ENCODE measurements at places on chromosomes 5 and 9. TPM values are rescaled to one million over a fixed set of nuclear protein-coding genes. Genes with fewer than 3 reads are reported as not detected.
A peak's percentile ranks its signal among the peaks of the same experiment; 100 is the strongest.

DNA sequence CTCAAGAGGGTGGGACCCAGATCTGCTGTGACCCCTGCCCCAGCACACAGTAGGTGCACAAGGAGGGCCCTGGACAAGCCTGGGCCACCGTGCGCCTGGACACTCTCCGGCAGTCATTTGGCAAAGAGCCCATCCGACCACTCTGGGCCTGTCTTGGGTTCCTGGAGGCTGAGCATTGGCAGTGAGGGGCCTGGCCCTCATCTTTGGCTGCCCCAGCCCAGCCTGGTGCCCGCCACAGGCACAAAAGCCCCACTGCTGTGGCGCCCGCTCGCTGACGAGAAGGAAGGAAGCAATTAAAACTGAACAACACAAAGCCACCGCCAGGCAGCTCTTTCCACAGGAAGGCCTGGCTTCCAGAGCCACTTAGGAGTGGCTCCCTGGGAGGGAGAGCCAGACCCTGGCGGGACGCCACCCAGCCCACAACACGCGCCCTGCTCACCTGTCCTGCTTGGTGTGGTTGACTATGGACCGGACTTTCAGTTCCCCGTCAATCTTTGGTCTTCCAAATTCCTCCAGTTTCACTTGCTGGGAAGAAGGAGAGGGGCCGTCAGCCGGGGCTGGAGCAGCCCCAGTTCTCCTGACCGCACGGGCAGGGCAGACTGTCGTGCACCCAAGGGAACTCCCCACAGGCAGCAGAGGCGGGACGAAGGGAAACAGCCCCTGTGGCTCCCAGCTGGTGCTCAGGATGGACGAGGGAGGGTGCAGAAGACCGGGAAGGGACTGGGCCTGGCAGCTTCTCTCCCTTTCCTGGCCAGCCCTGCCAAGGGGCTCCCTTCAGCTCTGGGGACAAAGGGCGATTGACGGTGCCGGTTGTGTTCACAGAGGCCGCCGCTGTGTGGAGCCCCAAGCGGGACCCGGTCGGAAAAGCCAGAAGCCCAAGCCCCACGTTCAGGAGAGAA is 50.9 kb upstream of the SARDH start:
- no peaks in the 10 kb centered on the region for H3K36me3 ChIP-seq
- H3K27me3 ChIP-seq: no peaks in the 10 kb centered on the region
- H3K27ac ChIP-seq: no peak overlapping the region
- H3K4me1 ChIP-seq: peaks cover 33% of the 10 kb centered on the region
- no peak overlapping the region for H3K4me3 ChIP-seq

DNA sequence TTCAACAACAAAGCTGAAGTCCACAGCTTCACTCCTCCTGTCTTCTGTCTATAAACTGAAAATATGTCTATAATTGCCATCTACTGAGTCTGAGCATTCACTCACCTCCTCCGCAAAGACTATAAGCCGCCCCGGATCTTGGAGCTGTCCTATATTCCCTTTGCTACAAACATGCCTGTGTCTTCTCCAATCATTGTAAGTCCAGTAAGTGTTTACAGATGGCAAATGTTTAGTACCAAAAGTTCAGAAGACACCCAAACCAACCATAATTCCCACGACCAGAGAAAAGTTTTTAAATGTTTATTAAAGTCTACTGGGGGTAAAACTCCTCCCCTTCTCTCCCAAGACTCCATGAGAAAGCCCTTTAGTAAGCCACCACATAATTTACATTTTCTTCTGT is 80.9 kb downstream of the EBF1 start:
- no peak overlapping the region for H3K27ac ChIP-seq
- no peak overlapping the region for H3K4me3 ChIP-seq
- no peak for DNase-seq
- no peaks in the 10 kb centered on the region for H3K36me3 ChIP-seq

DNA sequence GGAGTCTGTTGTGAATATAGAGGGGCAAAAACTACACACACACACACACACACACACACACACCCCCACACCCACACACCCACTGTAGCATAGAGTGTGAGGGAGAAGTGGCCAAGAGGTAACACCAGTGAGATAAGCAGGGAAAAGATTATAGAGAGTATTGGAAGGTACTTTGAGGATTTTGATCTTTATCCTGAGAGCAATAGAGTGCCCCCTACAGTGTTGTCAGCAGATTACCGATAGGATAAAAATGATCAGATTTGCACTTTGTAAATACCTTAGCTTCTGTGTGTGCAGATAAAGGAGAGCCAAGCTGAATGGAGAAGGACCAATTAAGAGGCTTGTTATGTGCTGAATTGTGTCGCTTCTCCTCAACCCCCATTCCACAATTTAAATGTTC is 32.3 kb downstream of the ERCC6L2 start:
- no peaks in the 10 kb centered on the region for H3K27me3 ChIP-seq
- no peak overlapping the region for H3K4me3 ChIP-seq
- no peaks in the 10 kb centered on the region for H3K4me1 ChIP-seq
- H3K36me3 ChIP-seq: peaks cover 3% of the 10 kb centered on the region

DNA sequence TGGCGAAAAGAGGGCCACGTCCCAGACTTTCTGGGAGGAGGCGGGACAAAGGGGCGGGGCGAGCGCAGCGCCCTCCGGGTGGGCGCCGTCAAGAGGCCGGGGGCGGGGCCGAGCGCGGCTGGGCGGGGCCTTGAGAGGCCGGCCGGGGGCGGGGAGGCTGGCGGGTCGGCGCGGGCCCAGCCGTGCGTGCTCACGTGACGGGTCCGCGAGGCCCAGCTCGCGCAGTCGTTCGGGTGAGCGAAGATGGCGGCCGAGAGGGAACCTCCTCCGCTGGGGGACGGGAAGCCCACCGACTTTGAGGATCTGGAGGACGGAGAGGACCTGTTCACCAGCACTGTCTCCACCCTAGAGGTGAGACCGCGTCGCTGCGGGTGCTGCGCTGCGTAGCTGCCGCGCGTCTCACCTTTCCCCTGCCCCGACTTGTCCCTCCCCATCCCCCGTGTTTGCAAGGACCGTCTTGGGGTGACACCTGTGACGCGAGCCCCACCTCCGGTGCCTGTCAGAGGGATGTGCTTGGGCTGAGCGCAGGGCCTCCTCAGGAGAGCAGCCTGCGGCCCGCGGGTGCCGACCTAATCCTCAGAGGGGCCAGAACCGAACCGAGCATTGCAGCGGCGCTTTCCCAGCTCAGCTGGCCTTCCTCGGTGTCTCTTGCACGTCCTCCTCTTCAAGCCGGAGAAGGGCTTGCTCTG is at the start of gene SNX2:
SNX2 (plus strand) TSS at position 220 of the 689 bp plus-strand sequence; CDS start at position 244, 24 bp downstream.
- H3K4me1 ChIP-seq: peaks cover 15% of the 10 kb centered on the region
- H3K4me3 ChIP-seq: peak within 1 kb of the TSS; percentile 93
- DNase-seq: peak; percentile 92
- no peaks in the 10 kb centered on the region for H3K27me3 ChIP-seq

DNA sequence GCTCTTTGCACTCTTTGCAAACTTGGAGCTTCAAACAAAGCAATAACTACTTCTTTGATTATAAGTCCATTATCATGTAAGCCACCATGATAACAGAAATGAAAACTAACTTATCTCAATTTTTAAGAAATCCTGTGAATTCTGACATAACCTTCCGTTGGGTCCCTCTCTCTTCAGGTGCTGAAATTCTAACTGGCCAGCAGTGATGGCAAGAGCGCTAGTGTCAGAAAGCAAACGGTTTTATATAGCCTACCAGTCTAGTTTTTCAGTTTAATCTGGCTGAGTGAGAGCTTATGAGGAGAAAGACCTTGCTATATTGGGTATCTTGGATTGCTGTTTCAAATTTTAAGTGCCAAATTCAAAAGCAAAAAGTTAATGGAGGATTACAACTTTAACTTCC is 13.4 kb downstream of the NFIB start:
- H3K4me1 ChIP-seq: peaks cover 95% of the 10 kb centered on the region
- no peak for DNase-seq
- peak overlapping the region; percentile 65 for H3K27ac ChIP-seq
- no peaks in the 10 kb centered on the region for H3K36me3 ChIP-seq
- no peaks in the 10 kb centered on the region for H3K27me3 ChIP-seq
- H3K4me3 ChIP-seq: no peak overlapping the region

- peaks cover 34% of the 10 kb centered on the region for H3K4me1 ChIP-seq
- DNase-seq: no peak
Measured at GRCh38 chr9:95107976-95108375, 209.5 kb downstream of the FANCC start.

DNA sequence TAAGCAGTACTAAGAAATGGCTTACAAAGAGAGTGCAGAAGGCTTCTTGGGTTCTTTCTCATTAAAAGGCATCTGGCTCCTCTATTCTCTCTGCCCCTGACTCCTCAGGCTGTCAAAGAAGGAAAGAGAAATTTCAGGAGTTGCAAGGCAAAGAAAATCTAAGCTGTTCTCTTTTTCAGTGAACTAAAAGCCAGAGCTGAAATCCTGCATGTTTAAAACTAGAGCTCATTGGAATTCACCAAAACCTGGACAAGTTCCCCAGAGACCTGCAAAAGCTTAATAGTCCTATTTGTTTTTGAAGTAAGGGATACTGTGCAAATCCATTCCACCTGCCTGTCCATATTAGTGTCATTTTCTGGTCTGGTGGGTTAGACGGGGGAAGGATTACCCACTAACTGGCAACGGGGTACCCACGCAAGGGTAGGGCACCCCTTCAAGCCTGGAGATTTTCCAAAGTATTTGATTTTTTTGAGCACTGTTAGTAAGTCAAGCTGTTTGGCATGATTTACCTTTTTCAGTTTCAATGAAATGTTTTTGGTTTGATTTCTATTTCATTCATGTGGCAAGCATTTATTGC is 179.3 kb downstream of the FSTL4 start:
- no peak overlapping the region for H3K27ac ChIP-seq
- H3K27me3 ChIP-seq: no peaks in the 10 kb centered on the region
- no peaks in the 10 kb centered on the region for H3K4me1 ChIP-seq
- DNase-seq: no peak
- H3K4me3 ChIP-seq: no peak overlapping the region

DNA sequence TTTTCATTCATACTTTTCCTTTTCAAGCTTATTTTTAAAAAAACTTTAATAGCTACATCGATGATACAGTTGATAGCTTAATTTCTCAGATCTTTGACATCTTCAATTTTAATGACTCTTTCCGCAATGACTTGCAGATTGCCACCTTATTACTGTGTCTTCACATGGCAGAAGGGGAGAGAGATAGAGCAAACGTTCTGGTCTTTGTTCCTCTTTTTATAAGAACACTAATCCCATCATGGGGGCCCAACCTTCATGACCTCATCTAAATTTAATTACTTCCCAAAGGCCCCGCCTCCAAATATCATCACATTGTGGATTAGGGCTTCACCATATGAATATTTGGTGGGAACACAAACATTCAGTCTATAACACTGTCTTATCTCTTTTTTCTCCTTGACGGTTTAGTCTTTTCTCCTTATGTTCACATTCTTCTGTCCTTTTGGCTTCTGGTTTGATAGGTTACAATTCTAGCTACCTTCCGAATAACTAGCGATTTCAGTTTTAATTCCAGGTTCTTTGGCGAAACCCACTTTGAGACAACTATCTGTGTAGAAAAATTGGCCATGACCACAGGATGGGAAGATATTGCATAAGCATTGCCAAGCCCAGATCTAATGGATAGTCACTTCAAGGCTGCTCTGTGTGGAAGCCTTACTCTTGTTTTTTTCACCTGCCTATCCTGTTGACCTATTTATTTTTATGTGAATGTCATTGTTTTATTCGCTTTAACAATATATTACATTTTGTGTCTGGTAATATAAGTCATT is 5.0 kb downstream of the ZNF189 start:
- no peak overlapping the region for H3K4me3 ChIP-seq
- DNase-seq: no peak
- peaks cover 86% of the 10 kb centered on the region for H3K36me3 ChIP-seq
- no peaks in the 10 kb centered on the region for H3K4me1 ChIP-seq

DNA sequence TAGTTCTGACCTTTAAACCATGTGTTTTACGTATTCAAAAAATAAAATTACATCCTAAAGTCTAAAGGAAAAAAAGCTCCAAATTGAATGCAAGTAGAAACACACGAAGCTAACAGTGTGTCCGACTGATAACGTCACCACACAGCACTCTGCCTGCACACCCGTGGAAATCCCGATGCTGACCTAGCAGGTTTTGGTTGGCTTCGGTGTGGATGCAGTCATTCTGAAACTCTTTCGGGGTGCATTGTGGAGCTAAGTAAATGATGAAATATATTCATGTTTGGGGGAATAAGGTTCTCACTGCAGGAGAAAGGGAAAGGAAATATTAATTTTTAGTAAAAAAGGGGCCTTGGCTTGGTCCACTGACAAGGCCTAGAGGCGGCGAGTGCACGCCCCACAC is 2.0 kb downstream of the RASGEF1C start:
- no peak overlapping the region for H3K27ac ChIP-seq
- no peaks in the 10 kb centered on the region for H3K4me1 ChIP-seq
- H3K36me3 ChIP-seq: no peaks in the 10 kb centered on the region

GRCh38 chr9:126169736-126170135 is 156.9 kb upstream of the MVB12B start:
- no peaks in the 10 kb centered on the region for H3K4me1 ChIP-seq
- no peak overlapping the region for H3K27ac ChIP-seq
- no peaks in the 10 kb centered on the region for H3K27me3 ChIP-seq
- H3K4me3 ChIP-seq: no peak overlapping the region

GRCh38 chr9:77751341-77752091 is 103.4 kb upstream of the GNA14 start:
- H3K36me3 ChIP-seq: no peaks in the 10 kb centered on the region
- H3K27ac ChIP-seq: no peak overlapping the region
- no peaks in the 10 kb centered on the region for H3K27me3 ChIP-seq
- DNase-seq: no peak
- H3K4me1 ChIP-seq: peaks cover 5% of the 10 kb centered on the region

DNA sequence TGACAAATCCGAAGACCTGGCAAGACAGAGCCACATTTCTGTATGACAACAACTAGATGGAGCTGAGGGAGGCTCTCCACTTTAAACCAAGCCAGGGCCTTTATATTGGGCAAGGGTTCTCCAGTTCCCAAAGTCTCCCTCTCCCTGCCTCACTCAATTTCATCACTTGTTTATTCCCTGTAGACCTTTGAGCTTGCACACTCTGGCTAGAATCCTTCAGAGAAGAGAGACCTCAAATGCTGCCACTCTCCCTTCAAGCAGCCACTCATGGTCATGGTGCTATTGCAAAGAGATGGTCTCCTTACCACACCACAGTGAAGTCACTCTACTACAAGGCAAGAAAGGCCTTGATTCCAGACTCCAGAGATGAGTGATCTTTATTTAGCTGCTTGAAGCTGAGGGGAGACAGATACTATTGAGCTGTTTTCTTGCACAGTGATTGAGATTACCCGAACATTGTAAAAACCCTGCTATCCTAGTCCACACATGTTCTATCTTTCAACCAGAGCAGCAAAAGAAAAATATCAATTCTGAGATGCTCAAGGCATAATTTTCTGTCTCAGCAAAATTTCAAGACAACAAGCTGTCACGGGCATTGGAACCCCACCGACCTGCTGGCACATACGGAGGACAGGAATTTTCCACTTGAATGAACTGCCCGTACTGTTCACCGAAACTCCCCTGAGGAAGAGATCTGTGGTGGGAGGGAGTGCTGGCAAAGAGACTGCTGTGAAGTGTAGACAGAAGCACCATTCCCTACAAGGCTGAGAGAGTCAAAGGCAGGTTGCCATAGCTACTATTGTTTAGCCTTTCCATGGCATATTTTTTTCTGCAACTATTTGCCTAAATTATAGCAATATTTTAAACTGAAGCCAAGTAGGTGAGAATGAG is 81.1 kb downstream of the CDO1 start:
- no peak overlapping the region for H3K4me3 ChIP-seq
- peak overlapping the region; percentile 35 for H3K27ac ChIP-seq
- no peak for DNase-seq
- H3K36me3 ChIP-seq: no peaks in the 10 kb centered on the region
- no peaks in the 10 kb centered on the region for H3K4me1 ChIP-seq
- no peaks in the 10 kb centered on the region for H3K27me3 ChIP-seq

The ANKRD31 gene
- 0.08 TPM for total RNA-seq

The LHX2 gene
- not detected for total RNA-seq

The FAM169A gene
- total RNA-seq: 4.2 TPM

The SLC45A2 gene
- not detected for total RNA-seq

The IL9 gene
- total RNA-seq: not detected

The HCN1 gene
- total RNA-seq: 5.5 TPM
